ENCODE measurements at places on chromosomes 16 and 17.

DNA sequence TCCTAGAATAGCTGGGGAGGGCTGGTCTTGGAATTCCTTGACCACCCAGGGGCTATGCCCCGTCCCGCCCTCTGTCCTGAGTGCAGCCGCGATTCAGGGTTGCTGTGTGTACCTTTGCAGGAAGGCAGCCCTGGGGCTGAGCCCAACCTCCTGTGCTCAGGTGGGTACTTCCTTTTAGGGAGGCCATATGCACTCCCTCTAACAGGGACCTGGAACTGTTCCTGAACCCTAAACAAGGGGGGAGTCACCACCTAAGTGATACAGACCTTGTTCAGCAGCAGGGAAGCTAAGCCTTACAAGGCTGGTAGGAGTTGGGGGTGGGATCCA is 24.6 kb downstream of the LLGL2 start:
- no peak for DNase-seq

- no peak for DNase-seq
Measured at GRCh38 chr16:78574571-78574970, 475.1 kb downstream of the WWOX start.

- DNase-seq = no peak
Measured at GRCh38 chr17:58204796-58205195, 12.3 kb downstream of the EPX start.

DNA sequence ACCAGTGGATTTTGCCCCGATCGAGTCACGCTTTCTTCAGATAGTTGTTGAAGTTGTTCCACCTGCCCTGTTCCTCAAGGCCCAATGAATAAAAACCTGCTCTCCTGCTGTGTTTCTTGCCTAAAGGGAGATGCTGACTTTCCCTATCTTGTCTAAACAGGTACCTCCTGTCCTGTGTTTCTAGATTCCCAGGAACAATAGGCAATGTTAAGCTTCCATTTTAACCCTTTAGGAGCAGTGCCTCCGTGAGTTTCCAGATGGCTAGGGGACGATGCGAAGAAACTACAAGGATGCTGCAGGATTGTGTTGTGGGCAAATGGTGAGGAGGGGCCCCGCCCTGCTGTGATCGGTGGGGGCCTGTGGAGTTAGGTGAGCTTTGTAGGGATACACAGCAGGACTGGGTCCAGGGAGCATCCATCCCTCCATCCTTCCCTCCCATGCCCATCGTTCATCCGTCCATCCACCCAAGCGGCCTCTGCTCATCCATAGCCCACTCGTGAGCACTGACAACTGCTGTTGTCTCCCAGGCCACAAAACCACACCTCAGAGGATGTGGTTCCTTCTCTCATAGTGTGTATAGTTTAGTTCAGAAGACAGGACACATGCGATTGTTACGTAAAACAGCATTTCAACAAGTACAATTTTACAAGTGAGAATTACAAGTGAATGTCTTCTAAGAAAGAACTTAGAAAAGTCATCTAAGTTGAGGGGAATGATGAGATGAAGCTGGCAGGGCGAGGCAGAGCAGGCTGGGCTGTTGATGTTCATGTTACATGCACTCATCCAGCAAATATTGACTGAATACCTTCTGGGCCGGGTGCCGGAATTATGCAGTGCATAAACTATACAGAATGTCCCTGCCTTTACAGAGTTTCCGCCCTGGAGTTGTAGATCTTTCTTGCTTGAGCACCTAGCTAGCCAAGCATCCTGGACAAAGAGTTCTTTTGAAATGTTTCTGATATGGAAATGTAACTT is 5.2 kb downstream of the ARSG start:
- DNase-seq = peak; percentile 44

DNA sequence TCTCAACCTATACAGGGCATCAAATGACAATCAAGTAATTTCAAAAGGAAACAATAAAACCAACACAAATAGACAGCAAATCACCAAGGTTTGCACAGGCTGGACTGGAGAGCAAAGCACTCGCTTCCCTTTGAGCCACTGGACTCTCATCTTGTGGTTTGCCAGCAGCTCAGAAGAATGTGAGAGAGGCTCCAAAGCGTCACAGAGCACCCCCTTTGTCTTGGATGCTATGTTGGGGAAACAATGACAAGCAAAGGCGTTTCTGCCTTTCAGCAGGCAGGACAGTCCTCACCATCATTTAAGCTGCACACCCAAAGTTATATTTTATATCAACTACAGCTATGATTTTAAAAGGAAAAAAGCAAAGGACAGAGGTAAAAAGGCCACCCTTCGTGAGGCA is 13.2 kb downstream of the SLC6A4 start:
- DNase-seq = no peak

- DNase-seq = no peak
Measured at GRCh38 chr16:426115-426905, 861 bp downstream of the RAB11FIP3 start.

DNA sequence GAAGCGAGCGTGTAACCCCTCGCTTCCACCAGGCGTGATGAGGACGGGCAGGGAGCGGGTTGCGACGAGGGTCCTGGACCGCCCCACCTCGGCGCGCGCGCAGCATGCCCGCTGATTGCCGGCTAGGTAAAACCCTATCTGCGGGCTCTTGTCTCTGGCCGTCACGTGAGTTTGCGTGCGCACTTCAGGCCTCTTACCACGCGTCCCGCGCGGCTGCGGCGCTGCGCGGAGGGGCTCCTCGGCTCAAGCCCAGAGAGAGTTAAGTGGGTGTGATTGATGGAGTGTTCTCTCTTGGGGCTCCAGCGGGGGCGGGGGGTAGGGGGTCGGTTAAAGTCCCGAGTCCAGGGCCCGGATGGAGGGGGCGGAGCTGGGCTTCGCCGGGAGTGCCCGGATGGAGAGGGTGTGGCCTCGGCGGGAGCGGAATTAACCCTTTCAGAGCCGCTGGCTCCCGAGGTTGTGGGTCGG is 7.9 kb downstream of the KDM6B start:
- DNase-seq = no peak

DNA sequence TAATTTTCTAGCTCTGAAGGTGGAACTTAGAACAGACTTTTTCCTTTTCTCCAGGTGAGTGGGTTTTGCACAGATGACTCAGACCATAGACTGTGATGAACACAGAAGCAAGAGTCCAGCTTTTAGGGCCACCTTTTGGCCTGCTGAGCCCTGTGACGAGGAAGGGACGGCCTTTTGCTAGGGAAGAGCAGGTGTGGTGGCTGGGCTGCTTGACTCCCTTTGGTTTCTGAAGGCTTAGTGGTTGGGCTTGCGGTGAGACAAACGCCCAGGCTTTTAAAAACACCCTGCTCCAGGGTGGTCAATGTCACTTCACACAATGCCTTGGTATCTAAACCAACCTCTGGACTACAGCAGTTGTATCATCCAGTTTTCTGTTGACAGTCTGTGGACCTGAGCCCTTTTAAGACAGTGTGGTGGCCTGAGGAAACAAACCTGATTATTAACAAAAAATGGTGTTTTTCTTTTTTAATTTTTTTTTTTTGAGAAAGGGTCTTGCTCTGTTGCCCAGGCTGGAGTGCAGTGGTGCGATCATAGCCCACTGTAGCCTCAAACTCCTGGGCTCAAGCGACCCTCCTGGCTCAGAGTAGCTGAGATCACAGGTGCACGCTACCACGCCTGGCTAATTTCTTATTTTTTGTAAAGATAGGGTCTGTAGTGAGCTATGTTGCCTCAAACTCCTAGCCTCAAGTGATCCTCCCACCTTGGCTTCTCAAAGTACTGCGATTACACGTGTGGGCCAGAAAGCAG is 134.0 kb downstream of the SNX29 start:
- no peak for DNase-seq

- DNase-seq = no peak
Measured at GRCh38 chr17:32161506-32162365, 19.4 kb downstream of the RHOT1 start.

DNA sequence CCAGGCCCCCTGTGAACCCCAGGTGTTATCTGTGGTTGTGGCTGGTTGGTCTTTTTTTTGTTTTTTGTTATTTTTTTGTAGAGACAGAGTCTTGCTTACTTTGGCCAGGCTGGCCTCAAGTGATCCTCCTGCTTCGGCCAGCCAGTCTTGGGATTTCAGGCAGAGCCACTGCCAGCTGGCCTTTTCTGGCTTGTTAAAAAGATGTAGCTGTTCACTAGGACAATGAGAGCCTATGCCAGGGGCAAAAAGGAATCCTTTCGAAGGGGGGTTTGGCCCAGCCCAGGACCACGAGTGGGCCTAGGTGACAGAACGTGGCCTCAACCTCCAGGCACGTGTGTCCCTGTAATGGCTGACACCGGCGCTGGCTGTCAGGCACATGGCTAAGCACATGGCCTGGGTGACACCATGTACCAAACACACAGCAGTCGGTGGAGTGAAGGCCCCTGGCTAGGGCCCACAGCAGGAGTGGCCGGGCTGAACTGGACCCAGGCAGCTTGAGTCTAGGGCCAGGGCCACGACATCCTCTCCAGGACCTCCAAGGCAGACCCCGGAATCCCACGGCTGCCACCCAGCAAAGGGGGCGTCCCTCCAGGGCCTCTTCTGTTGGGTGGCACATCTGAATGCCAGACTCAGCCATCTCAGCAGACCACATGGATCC is 6.9 kb upstream of the SLC38A8 start:
- DNase-seq = no peak

GRCh38 chr16:74844041-74844980 is 69.7 kb upstream of the FA2H start:
- DNase-seq = no peak

GRCh38 chr17:77098884-77099545 is 41.8 kb upstream of the SEC14L1 start:
- peak; percentile 80 for DNase-seq

DNA sequence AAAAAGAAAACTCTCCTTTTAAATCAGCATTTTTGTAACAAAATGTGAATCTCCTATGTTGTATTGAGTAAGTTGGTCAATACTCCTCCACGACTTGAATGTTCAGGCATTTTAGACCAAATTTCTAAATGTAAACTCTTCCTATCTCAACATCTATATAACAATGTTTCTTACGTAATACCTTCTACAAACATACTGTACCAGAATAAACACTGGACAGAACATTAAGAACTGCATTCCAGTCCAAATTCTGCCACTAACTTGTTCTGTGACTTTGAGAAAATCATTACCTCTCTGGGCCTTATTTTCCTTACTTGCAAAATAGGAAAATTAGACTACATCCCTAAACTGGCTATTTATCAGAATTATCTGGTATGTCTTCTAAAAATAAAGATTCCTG is 40.1 kb downstream of the AKAP10 start:
- DNase-seq = no peak

GRCh38 chr16:4680673-4681470 is 12.5 kb upstream of the NUDT16L1 start:
- no peak for DNase-seq

Measured in AML-193 (cell line).